NCI-H524 (cell line): ENCODE measurements at places on chromosomes 13 and 19.

- DNase-seq = no peak
Observed at GRCh38 chr13:37418490-37418889, 180.1 kb downstream of the POSTN start.

- no peak for DNase-seq
Observed at GRCh38 chr19:22622901-22623840, 11.0 kb upstream of the ZNF492 start.

DNA sequence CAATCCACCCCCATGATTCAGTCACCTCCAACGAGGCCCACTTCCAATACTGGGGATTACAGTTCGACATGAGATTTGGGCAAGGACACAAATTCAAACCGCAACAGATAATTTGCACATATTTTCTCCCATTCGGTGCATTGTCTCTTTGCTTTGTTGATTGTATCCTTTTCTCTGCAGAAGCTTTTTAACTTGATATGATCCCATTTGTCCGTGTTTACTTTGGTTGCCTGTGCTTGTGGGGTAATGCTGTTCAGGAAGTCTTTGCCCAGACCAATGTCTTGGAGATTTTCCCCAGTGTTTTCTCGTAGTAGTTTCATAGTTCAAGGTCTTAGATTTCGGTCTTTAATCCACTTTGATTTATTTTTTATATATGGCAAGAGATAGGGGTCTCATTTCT lies 330.8 kb upstream of the SPRY2 start:
- no peak for DNase-seq

GRCh38 chr13:46751811-46752635 lies 44.9 kb downstream of the ESD start:
- peak; percentile 31 for DNase-seq

DNA sequence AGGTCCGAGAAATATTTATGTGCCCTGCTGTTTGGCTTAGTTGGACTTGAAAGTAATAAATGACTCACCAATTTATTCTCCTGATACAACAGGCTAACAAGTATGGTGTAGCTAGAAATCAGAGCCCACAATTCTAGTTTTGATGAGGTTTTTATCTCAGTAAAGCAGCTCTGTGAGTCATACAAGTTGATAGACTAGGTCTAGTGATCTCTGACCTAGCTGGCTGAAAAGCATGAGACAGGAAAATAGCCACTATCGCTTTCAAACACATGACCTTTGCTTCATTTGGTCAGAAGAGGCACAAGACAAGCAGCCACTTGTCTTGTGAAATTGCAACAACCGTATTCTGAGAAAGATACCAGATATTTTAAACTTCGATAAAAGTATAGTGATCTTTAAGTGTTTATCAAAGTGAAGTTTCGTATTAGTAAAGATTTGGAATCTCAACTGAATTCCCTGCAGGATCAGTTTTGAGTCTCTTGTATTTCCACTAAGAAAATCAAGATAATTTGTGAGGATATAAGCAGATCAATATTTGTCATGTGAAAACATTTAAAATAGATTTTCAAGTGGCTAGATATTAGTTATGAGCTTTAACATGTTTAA lies 126.7 kb downstream of the MAB21L1 start:
- no peak for DNase-seq

GRCh38 chr13:112635323-112635722 lies 47.4 kb upstream of the TUBGCP3 start:
- DNase-seq = no peak

- DNase-seq = peak; percentile 100
Observed at GRCh38 chr19:38374332-38375097, at the start of gene PSMD8. Gene PSMD8, plus strand, starts transcription at chr19:38374571. Its CDS starts 31 bp downstream, at chr19:38374602.

DNA sequence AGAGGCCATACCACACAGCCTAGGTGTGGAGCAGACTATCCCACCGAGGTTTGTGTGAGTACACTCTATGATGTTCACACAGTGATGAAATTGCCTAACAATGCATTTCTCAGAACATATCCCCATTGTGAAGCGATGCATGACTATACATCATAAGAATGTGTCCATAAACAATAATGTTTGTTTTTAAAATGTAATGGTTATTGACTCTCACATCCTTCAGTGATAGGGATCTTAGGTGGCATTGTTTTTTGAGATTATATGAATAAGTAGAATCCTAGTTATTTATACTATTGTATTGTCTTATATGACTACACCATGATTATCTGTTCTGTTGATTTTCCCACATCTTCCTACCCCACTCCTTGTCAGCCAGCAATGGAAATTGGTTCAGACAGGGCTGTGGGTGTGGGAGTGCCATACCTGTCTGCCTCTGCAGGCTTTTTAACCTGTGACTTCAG lies 13.6 kb downstream of the CCNA1 start:
- DNase-seq = no peak

- no peak for DNase-seq
Observed at GRCh38 chr13:55067946-55068345, 2039.3 kb downstream of the OLFM4 start.

DNA sequence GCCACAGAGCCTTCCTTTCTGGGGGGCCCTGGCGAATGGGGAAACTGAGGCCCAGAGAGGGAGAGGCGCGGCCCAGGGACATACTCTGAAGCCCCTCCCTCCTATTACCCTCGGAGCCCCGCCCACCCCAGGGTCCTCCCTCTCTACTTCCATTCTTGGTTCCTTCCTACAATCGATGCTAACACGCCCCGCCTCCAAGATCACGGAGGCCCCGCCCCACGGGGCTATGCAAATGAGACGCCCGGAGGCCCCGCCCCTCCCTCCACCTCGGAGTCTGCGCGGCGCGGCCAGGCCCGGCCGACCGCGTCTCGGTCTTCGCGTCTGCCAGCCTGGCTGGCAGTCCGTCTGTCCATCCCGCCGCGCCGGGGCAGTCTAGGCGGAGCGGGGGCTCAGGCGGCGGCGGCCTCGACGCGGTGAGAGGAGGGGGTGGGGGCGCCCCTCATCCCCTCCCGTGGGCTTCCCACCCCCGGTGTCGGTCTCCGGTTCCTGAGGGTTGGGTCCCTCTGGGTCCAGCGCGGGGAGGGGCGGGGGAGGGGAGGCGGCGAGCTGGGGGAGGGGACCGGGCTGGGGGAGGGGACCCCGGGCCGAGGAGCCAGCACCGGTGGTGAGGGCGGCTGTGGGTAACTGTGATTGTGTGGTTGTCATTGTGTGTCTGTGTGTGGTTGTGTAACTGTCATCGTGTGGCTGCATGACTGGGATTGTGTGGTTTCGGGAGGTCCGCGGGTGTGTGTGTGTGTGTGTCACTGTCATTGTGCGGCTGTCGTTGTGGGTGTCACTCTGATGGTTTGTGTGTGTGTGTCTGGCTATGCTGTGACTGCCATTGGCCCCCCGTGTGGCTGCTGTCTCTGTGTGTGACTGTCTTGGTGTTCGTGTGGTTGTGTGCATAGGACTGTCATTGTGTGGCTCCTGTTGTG lies at the start of gene PLPPR2:
Gene PLPPR2, plus strand, starts transcription at position 273 of the 914 bp plus-strand sequence. CDS start 2,242 bp downstream, outside the sequence.
- peak; percentile 69 for DNase-seq

DNA sequence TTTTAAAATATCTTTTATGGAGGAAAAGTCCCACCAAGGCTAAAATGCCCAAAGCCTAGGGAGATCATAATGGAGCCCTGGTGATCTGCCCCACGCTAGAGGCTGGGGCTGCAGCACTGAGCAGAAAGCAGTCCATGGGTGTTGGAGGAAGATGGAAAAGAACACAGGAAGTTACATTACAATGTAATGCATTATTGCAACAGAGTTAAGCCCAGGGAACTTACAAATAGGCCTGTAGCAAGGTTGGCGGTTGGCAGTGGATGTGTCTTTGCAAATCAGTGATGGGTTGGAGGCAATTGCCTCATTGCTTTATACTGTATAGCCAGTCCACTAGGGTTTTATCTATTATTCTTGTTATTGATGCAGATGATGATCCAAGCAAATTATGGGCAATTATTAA lies 399.9 kb downstream of the NDFIP2 start:
- no peak for DNase-seq

DNA sequence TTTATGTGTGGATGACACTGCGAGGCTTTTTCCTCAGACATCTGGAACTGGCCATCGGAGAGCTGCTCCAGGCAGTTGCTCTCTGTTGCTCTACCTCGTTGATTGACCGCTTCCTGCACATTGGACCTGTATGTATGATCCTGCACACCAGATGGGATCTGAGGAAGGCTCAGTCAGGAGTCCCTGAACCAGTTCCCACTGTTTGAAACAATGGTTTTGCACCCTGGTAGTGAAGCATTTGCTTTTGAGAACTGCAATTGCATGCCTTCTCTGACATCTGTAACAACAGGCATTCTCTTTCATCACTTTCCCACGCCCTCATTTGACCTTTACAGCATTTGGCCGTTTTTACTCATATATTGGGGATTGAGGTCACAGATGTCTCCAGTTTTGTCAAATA lies 61.1 kb upstream of the NPAS1 start:
- DNase-seq = no peak

- DNase-seq = no peak
Observed at GRCh38 chr13:113058129-113058987, 47.2 kb upstream of the F7 start.

DNA sequence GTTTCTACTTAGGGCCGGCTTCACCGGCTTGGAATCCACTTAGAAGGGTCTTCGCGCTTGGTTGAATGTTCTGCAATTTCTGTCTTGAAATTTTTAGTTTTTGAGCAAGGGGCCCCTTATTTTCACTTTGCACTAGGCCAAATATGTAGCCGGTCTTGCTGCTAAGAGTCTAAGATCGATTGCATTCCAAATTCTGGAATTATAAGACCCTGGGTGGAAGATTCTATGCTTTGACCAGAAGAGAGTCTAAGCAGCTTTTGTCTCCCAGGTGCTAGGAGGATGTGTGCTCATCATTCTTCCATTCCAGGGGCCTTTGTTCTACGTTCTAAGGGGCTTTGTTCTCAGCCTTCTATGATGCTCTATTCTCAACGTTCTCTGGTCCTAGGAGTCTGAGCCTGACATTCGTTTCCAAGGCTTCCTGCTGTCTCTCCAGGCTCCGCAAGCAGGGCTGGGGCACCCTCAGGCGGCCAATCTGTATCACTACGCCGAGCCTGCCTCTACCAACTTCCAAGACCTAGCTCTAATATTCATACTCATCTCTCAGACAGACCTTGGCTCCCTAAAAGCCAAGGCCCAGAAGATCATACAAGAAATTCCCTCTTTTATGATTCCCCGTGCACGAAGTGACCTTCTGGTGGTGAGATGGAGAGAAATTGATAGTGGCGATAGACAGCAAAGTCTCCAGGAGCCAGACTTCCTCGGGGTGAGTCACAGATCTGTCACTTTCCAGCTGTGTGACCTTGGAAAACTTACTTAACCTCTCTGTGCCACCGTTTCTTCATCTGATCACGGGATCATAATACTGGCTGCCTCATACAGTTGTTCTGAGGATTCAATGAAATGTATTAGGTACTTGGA lies 982 bp upstream of the DACT3 start:
- peak; percentile 81 for DNase-seq

GRCh38 chr13:110244071-110244830 lies 62.7 kb downstream of the COL4A1 start:
- DNase-seq = no peak

- peak; percentile 90 for DNase-seq
Observed at GRCh38 chr19:48569814-48570213, 17.8 kb downstream of the SULT2B1 start.

DNA sequence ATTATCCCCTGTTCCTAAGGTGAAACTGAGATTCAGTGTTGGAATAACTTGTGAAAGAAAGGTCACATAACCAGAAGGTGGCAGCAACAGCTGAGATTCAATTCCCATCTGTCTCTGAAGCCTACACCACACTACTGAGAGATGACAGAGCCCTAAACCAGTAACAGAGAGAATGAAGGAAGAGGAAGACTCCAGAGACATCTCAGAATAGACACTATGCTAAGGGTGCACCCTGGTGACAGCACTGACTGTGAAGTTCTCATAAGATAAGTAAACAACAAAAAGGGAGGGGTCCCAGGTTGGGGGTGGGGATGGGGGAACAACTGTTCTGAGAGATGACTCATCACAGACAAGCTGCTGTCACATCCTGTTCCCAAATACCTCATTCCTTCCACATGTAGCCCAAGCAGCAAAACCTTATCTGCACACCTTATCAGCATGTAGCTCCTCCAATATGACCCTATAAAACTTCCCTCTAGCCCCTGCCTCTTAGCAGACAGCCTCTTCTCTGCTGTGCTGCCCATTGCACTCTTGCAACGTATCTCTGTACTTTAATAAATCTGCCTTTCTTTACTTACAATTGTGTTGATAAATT lies 46.5 kb downstream of the UTP14C start:
- peak; percentile 59 for DNase-seq

DNA sequence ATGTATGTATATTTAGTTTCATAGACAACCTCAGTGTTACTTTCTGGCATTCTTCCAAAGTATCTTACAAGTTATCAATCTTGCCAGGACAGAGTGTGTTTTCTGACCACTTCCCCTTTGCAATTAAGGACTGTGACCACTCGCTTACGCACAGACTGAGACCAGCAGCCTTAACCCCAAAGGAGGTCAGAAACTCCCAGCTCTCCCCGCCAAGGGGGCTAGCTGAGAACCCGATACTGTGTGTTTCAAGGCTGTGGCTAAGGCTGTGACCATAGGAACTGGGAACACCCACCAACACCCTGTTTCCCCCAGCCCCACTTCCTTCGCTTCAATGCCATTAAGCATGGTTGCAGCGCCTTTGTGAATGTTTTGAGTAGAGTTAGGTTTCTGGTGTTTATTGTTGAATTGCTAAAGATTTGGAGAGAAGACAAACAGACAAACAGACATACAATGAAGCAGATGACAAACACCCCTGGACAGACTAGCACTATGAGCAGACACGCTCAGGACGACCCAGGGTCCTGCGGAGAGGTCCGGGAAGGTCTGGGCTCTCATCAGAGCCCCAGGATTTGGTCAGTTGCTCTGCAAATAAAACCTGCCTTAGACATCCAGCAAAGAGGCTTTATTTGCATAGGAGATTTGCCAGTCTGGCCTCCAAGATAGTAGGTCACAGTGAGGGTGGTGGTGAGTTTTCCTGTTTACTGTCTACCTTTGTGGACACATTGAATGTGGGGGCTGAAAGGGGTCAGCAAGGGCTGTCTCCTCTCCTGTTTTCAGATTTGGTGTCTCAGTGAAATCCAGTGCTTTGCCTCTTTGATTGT lies 25.0 kb upstream of the TNFSF11 start:
- no peak for DNase-seq

- no peak for DNase-seq
Observed at GRCh38 chr19:53626486-53626885, 5.3 kb upstream of the DPRX start.

GRCh38 chr19:7397687-7398086 lies 49.0 kb downstream of the ARHGEF18 start:
- DNase-seq = no peak

DNA sequence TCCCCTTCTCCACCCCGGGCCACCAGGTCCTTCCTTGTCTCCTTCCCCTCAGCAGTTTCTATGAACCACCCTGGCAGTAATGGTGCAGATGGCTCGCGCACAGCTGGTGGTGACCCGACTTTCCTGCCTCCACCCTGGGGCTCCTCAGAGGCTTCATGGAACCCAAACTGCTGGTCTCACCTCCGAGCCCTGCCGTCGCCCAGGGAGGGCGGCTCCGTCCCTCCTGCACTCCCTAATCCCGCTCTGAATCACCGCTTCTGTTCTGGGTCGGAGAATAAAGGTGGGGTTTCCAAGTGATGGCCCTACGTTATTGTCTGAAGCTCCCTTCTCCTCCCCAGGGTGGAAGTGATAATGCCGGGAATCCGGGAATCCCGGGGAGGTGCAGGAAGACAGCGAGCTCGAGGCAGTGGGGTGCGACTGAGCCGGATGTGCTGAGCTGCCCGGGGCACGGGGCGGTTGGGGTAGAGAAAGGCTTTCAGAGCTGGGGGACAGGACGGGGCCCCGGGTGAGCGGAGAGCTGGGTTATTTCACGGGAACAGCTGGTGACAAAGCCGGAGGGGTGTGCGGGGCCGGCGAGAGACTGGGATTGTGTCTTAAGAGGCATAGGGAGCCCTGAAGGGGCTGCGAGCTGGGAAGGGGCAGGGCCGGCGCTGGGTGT lies 711 bp downstream of the FUT2 start:
- peak; percentile 64 for DNase-seq

GRCh38 chr13:73428137-73428536 lies 369.3 kb downstream of the KLF5 start:
- no peak for DNase-seq
